ENCODE measurements at places on chromosomes 6 and 20.
A peak's percentile ranks its signal among the peaks of the same experiment; 100 is the strongest.

GRCh38 chr6:159941286-159942113, 27.4 kb upstream of the IGF2R start:
- peak; percentile 54 for DNase-seq

DNA sequence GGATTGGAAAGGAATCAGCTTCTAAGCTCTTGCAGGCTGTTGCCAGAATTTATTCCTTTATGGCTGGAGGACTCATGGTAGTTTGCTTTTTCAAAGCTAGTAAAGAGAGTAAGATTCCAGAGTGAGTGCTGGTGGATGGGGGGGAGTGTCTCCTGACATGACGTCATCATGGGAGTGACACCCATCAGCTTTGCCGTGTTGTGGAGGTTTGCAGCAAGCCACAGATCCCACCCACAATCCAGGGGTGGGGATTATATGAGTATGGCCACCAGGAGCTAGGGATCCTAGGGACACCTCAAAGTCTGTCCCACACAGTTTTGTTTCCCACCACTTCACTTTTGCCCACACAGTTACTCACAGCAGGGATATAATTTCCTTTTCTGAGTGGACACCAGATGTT, 28.7 kb upstream of the PMEPA1 start:
- DNase-seq = peak; percentile 17

- peak; percentile 56 for DNase-seq
Measured at GRCh38 chr6:36924131-36924530, 30.4 kb upstream of the PI16 start.

- DNase-seq = peak; percentile 98
Measured at GRCh38 chr20:57698116-57698866, 11.5 kb downstream of the PMEPA1 start.

DNA sequence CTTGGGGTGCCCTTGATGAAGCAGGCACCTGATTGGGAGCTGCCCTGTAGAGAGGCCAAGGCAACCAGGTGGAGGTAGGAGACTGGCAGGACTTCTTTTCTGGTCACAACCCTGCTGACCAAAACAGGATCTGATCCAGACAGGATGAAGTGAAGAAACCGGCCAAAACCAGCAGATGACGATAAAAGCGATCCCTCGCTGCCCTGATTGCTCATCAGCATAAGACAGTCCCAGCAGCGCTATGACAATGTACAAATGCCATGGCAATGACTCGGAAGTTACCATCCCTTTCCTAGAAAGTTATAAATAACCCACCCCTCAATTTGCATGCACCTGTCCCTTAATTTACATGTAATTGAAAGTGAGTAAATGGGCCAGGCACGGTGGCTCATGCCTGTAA, 88.4 kb upstream of the PDE10A start:
- DNase-seq = no peak

DNA sequence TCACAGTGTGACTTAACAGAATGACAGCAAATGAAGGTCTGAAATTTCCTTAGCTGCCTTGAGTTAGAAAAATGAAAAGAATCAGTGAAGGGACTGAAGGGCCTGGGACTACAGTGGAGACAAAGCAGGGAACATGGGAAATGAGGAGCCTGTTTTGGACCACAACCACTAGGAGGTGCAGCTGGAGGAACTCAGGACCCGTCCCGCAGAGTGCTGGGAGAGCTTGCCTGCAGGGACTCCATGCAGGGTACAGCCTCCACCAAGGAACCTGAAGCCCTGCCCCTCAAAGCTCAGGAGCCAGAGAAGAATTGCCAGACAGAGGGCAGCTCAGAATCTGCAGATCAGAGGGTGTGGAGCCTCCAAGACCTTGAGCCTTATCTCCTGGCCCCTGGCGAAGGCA, 50.7 kb downstream of the LRFN2 start:
- DNase-seq = peak; percentile 20

GRCh38 chr6:132004668-132005067, 53.5 kb upstream of the CCN2 start:
- no peak for DNase-seq

GRCh38 chr6:54403096-54403495, 94.9 kb downstream of the TINAG start:
- DNase-seq = no peak

DNA sequence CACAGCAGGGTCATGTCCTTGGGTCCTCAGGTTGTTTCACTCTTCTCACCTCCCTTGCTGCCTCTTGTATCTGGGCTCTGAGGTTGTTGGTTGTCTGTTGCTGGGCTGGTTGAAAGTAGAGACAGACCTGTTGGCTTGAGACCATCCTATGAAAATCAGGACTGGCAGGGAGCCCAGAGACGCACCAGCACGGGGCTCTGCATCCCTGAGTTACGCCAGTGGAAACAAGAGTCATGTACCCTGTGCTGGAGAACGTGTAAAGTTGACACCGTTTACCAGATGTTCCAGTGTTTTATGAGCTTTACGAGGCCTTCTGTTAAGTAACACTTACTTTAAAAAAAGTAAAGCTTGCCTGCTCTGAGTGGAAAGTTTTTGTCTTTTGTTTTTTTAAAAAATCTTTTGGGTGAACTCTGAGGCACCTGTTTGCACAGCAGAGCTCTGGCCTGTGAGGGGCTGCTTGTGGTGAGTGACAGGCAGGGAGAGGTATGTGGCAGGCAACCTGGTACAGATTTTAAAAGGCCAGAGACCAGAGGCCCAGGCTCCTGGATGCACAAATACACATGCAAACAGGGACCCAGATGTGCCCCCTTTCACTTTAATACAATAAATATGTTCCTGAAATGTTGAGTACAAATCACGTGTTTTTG, 260.0 kb upstream of the SUPT3H start:
- no peak for DNase-seq

DNA sequence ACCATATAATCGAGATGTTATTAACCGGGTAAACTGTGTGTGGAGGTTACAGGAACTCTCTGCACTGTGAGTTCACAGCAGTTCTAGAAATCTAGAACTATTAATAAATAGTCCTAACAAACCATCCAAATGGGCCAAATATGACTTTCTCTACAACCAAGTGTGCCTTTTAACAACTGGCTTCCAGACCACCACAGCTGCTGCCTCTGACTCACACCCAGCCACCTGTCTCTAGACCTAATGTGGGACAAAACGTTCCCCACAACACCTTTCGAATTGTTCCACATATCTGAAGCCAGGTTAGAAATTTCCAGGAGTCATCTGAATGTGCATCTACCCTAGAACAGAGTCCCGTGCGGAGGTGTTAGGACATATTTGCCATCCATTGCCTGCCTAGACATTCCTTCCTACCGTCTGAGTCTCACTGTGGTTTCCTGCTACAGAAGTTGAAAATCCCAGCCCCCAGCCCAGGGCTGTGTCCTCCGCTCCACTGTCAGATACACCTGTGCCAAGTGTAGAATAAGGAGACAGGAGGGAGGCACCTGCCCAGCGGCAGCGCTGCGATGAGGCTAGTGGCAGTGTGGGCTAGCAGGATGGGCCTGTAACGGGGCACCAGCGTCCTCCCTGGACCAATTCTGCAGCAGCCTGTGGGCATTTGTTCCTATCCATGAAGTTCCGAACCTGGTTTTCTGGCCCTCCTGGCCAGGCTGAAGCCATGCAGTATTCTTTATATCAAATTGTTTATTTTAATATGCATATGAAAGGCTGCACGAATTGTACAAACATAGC, 28.5 kb upstream of the MAP3K4 start:
- no peak for DNase-seq

- DNase-seq = peak; percentile 20
Measured at GRCh38 chr6:81145506-81145905, 607.0 kb downstream of the TENT5A start.

GRCh38 chr6:54618572-54618971, 228.0 kb upstream of the FAM83B start:
- DNase-seq = no peak

DNA sequence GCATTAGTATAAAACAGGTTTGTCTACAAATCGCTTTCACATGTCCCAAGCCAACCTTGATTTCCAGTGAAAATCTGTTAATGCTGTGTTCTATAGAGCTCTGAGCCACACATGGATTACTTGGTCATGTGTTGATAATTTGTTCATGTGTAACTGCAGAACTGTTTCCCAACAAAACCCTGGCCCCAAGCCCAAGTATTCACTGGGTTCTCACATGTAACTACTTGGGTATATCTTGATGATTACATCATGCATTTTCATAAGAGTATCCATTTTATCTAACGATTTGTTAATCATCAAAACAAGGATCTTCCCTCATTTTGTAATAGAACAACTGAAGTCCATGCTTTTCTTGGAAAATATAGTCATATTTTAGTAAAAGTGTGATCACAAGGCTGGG, 657.6 kb downstream of the PRKN start:
- DNase-seq = peak; percentile 14

DNA sequence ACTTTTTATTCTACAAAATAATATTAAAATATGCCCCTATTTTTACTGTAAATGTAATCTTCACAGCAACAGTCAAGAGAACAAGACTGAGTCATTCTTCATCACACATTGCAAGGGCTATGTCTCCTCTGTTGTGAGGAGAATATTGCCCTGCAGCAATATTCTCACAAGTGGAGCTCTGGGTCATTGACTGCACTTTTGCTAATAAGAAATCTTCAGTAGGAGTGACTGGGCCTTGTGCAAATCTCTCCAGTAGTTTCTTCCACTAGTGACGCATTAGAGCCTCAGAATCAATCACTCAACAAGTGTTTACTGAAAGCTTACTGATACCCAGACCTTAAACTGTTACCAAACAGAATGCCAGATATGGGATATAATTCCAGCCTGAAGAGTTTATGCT, 49.1 kb downstream of the LAMA2 start:
- peak; percentile 85 for DNase-seq

DNA sequence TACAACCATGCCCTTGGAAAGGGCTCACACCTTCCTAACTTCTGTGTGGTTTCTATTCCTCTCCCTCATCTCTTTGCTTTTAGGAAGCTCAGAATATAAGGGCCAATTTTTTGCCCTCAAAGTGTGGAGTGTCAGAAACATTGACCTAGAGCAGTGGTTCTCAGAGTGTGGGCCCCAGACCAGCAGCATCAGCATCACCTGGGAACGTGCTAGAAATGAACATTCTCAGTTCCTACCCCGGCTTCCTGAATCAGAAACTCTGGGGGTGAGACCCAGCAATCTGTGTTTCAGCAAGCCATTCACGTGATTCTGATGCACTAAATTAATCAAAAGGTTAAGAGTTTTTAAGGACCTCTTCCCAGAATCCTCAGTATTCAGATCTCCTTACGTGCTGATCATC, 47.9 kb upstream of the IL17A start:
- DNase-seq = no peak

DNA sequence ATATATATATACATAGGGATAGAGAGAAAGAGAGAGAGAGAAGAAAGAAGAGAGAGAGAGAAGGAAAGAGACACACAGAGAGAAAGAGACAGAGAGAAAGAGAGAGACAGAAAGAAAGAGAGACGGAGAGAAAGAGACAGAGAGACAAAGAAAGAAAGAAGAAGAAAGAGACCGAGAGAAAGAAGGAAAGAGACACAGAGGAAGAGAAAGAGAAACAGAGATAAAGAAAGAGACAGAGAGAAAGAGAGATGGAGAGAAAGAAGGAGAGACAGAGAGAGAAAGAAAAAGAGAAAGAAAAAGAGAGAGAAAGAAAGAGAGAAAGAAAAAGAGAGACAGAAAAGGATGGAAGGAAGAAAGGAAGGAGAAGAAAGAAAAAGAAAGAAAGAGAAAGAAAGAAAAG, 46.9 kb upstream of the TASP1 start:
- no peak for DNase-seq

- peak; percentile 8 for DNase-seq
Measured at GRCh38 chr6:100726666-100727065, 154.5 kb downstream of the ASCC3 start.

GRCh38 chr20:32418376-32418775, 60.2 kb downstream of the ASXL1 start:
- DNase-seq = no peak

DNA sequence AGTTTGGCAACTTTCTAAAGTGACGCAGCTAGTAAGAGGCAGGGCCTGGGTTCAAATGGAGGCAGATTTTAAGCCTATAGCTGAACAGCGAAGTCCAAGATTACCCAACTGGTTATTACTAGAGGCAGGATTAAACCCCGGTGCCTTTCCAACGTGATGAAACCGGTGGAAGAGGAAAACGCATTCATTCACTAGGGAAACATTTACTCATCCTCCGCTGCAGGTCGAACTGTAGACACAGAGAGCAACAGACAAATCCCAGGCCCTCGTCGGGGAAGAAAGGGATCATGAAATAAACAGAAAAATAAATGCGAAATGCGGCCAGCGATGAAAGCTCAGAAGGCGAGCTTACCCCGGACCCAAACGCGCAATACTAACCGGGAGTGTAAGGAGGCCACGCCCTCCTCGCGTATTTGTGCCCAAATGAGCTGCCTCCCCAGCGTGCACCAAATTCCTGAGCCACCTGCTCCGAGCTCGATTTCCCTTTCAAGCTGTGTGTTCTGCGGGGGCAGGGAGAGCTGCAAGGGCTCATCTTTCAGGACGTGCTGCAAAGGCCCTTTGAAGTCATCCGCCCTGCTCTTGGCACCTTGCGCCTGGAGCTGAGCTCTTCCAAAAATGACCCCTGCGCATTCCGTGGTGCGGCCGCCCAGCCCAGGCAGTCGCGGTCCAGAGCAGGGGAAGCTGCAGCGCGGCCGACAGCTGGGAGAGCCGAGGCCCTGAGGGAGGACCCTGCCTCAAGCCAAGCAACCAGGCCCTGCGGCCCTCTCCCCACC, 46.9 kb downstream of the PDYN start:
- DNase-seq = no peak

All from GM23248 (cell line).